ENCODE measurements at places on chromosomes 2 and 18. TPM values are rescaled to one million over a fixed set of nuclear protein-coding genes. Genes with fewer than 3 reads are reported as not detected.

DNA sequence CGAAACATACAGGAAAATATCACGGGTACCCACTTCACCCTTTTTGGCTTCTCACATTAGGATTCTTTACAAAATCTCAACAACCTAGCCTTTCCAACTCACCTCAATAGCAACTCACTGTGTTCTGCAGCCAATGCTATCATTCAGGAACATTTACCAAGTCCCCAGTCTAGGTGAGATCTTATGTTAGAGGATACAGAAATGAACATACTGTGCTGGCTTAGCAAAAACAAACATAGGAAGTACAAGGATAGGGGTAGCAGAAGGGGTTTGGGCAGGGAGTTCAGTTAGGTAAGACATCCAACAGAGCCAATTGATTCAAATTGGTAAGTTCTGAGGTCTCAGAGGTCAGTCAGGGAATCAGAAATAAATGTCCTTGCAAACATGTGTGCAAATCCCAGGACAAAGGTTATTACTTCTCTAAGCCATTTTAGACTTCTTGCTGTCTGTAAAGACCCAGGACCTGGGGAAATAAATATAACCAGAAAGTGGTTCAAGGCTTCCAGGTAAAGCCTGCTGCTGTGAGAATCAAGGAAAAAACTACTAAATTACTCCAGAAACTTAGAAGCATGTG, 556.3 kb upstream of the CHAC2 start:
- no peak for DNase-seq
- no peaks in the 10 kb centered on the region for H3K27me3 ChIP-seq
- H3K27ac ChIP-seq: no peak overlapping the region
- no peaks in the 10 kb centered on the region for H3K36me3 ChIP-seq
- H3K4me3 ChIP-seq: no peak overlapping the region
- H3K4me1 ChIP-seq: no peaks in the 10 kb centered on the region

DNA sequence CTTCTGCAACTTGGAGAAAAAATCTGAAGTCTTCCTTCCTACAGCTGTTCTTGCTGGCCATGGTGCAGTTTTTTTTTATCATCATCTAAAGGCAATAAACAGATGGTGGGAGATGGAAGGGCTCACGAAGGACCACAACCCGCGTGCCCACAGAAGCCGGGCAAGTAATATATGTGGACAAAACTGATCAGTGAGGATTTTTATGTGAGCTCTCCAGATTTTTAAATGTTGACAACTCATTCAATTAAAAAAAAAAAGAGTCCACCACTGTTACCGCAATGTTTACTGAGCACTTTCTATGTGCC, 55.9 kb upstream of the CREB1 start:
- H3K4me3 ChIP-seq: no peak overlapping the region
- H3K27ac ChIP-seq: no peak overlapping the region
- no peaks in the 10 kb centered on the region for H3K36me3 ChIP-seq
- peaks cover 41% of the 10 kb centered on the region for H3K4me1 ChIP-seq
- DNase-seq: no peak

DNA sequence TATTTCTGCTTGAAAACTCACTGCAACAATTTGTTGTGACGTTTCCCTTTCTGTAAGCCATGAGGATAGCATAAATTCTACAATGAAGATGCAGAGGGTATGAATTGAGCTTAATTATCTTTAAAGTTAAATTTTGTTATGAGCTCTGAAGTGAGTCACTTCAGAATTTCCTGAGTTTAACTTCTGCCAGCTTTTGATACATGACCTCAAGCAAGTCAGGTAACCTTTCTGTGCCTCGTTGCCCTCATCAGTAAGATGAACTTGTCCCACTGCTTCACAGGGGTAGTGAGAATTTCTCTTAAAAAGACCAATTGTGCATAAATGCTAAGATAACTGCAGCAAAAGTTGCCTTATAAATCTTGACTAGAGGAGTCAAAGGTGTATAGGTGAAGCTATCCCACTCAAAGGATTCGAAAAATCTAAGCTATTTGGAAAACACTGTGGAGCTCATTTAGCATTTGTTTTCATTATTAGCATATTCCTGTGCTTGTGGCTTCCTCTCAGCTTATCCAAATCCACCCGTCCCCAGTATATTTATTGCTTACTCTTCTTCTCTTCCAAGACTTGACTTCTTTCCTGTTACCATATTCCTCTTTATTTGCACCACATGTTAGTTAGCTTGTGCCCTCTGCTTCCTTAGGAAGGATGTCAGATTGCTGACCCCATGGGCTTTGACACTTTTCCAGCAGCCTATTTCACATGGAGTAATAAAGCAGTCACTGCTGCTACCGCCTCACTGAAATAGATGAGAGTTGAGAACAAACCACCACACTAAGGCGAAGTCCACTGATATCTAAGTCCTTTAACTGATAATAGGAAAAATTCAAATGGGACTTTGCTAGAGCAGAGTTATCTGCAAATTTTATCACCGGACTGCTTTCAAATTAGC, 428.6 kb downstream of the ERBB4 start:
- H3K4me3 ChIP-seq: no peak overlapping the region
- H3K27me3 ChIP-seq: no peaks in the 10 kb centered on the region
- H3K36me3 ChIP-seq: no peaks in the 10 kb centered on the region
- H3K27ac ChIP-seq: no peak overlapping the region

RAX gene
- 0.32 TPM for total RNA-seq

DNA sequence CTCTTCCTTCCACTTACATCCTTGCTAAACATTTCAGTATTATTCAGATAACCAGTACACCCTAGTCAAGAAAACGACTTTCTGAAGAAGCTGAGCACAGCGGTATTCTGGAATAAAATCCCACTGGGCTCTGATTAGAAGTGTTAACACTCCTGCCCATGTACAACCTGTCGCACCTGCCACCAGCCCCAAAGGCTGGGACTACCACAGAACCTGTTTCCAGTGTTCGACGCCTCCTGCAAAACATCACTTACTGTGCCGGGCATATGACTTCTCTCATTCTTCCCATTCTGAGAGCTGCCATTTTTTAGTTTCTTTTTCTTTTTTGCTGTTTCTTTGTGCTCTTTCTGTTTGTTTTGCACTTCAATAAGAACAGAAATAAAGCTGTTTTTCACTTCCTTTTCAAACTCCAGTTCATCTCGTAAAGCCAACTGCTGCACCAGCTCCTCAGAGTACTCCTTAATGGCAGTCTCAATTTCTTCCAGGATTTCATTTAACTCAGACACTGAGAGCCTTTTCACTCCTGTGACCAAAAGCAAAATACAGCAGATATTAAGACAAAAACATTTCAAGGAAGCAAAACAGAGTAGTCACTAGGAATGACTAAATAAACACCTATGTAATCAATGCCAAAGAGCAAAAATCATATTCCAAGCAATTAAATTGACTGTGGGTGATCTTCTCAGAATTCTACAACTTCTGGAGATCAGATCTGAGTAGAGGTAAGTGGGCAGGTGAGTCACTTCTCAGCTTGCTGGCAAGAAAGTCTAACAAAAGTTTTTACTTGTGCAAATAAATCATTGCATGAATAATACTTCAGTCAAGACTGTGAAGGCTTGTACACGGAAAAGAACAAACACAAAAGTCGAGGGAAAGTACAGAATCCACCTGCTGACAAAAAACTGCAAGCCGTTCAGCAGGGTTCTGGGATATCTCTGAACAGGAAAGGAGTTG, 19.3 kb downstream of the FEZ2 start:
- no peaks in the 10 kb centered on the region for H3K27me3 ChIP-seq
- peak overlapping the region; percentile 62 for H3K27ac ChIP-seq
- H3K4me3 ChIP-seq: no peak overlapping the region
- peaks cover 83% of the 10 kb centered on the region for H3K36me3 ChIP-seq
